ENCODE measurements at places on chromosomes 12 and 14.

DNA sequence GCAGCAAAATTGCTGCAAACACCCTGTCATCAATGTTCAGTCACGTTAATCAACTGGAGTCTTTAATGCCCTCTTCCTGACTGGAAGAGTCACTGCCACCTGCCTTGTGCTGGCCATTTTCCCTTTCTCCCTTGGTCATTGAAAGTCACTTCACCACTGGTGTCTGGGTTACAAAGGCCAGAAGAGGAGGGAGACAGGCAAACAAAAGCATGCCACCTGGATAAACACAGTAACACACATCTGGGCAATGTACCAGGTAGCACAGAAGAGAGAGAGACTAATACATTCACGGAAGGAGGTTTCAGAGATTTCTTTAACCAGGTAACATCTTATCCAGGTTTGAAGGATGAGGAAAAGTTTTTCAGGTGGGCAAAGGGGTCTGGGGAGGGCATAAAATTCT, 32.7 kb downstream of the GPHB5 start:
- no peak for DNase-seq

GRCh38 chr12:114371250-114371649, 34.7 kb downstream of the TBX5 start:
- DNase-seq, result no peak

- DNase-seq, result no peak
Observed at GRCh38 chr14:100605230-100605629, 18.0 kb upstream of the BEGAIN start.

GRCh38 chr12:32390572-32391219, 8.7 kb upstream of the FGD4 start:
- DNase-seq, result peak; percentile 48

DNA sequence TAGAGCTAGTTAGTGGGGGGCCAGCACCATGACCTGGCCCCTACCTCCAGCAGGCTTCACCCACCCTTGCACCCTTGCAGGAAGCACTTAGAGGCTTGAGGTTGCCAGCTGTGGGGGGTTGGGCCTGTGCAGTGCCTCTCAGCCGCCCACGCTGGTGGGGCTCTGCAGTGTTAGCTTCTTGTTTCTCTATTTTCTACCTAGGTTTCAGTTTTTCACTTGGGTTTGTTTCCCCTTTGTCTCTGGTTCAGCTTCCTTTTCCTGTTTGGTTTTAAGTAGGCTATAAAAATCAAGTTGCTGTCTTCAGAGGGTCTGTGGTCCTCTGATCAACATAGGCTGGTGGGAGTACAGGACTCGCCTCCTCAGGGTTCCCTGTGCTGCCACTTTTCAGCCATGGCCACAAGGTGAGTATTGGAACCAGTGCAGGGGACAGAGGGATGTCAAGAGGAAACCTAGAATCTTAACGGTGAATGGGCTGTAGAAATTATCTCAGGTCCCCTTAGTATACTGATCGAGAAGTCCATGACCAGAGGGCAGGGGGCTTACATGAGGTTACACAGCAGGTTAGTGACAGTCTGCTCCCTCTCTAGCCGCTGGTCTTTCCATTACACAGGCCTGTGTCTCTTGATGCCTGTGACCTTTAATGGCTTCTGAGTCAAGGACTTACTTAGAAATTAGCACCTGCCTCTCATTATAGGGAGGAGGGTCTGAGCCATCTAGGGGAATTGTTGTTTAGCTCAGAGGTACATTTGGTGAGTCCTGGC, at the start of gene EVL:
Gene EVL, plus strand, starts transcription at position 312 of the 761 bp plus-strand sequence. Its CDS starts 79 bp downstream, at position 391.
- DNase-seq, result peak; percentile 91

- DNase-seq, result no peak
Observed at GRCh38 chr12:18752947-18753346, 15.0 kb downstream of the CAPZA3 start.

- DNase-seq, result no peak
Observed at GRCh38 chr14:66066981-66067776, 419.0 kb upstream of the CCDC196 start.

- no peak for DNase-seq
Observed at GRCh38 chr12:131723532-131723931, 12.6 kb downstream of the SFSWAP start.

DNA sequence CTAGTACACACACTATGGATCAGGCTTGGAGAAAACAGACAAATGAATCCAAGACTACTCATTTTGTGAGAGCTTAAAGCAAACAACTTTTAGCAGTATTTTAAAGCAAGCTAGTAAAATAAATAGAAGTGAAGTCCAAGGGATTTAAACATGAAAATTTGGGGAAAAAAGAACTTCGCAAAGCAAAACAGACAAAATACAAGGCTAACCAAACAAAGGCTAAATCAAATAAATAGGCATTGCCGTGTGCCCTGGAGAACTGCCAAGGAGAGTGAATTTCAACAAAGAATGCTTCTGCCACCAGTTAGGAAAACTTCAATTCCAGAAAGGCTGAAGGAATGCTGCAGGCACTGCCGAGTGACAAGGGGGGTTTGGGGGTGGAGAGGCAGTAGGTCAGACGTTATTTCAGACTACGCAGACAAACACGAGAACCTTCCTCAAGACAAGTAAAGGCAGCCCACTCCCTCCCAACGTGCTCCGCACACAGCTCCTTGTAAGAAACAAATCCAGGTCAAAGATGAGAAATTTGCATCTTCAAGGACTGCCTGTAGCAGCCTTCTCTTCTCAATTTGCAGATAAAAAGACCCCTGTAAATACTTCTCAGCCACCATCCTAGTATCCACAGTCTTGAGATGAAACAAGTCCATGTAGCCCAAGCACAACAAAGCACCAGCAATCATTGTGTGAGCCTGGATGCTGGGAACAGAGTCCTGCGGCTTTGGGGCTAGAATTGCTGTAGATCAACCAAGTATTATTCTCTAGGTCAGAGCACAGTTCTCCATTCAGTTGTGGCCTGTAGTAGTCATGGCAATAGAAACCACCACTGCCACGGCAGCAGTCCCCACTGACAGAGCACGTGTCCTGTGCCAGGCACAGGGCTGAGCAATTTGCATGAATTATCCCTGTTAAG, 43.3 kb downstream of the EFCAB11 start:
- DNase-seq, result no peak
